ENCODE measurements at places on chromosomes 11 and 22. TPM values are rescaled to one million over a fixed set of nuclear protein-coding genes. Genes with fewer than 3 reads are reported as not detected.

DNA sequence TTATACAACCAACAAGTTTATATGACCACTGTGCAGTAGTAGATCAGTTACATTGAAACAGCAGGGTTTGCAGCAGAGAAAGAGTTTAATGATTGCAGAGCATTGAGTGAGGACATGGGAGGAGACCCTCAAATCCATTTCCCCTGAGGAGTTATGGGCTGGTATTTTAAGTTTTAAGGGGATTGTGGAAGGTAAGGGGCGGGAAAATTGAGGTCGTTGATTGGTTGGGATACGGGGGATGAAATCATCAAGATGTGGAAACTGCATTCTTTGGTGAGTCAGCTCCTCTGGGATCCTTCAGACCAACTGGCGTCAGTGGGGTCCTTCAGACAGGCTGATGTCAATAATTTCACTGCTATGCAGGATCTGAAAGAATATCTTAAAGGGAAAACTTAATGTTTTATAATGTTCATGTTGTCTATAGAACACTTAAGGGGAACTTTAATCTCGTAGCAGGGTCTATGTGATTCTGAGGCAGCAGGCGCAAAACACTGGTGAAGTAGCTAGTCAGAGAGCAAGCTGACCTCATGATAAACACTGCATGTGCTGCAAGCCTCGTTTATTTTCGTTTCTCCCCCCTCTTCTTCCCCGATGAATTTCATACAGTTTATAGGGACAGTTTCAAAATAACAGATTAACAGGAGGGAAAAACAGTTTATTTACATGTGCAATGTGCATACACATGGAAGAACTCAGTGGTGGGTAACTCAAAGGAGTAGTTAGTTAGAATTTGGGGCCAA is 17.4 kb upstream of the BACE1-AS start:
- no peak for DNase-seq

- DNase-seq, result no peak
Measured at GRCh38 chr22:37634417-37634924, 5.0 kb upstream of the SH3BP1 start.

- peak; percentile 50 for DNase-seq
Measured at GRCh38 chr11:608791-609251, 6.9 kb downstream of the IRF7 start.

GRCh38 chr11:16402654-16403447 is 46.5 kb upstream of the SOX6 start:
- DNase-seq, result no peak

UBE2L6 gene
- 28.9 TPM for total RNA-seq

DNA sequence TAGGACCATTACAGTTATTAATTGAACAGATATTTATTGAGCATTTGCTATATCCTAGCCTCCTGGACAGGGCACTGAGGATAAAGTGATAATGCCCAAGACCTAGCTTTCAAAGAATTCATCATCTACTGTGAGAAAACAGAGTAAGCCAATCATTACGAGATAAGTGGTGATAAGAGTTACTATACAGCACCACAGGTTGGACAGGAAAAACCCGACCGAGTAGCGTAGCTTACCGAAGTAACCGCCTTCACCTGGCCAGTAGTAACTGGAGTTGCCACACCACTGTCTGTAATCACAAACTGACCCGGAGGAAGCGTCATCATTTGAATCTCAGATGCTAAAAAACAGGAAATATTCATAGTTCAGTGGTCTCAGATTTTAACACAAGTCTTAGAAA is 10.0 kb upstream of the NFRKB start:
- no peak for DNase-seq

F2 gene
- total RNA-seq, result not detected

COX8A gene
- total RNA-seq, result 786 TPM

TSPAN32 gene
- total RNA-seq, result 11.6 TPM

DNA sequence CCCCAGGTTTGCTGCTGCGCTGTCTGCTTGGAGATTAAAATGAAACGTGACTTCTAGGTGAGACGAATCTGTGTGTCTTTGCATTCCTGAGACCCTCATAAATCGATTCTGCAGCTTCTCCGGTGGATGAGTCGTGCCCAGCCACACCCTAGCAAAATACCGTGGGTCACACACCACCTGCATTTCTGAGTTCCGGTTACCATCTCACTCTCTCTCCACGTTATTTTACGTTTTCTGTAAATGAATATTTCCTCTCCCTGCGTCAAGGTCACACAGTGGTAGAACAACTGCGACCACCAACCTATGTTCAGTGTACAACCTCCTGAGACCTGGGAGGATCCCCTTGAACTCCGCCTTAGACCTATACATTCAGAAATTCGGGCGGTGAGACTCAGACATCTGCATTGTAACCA is 1.1 kb downstream of the YWHAH start:
- DNase-seq, result no peak

DNA sequence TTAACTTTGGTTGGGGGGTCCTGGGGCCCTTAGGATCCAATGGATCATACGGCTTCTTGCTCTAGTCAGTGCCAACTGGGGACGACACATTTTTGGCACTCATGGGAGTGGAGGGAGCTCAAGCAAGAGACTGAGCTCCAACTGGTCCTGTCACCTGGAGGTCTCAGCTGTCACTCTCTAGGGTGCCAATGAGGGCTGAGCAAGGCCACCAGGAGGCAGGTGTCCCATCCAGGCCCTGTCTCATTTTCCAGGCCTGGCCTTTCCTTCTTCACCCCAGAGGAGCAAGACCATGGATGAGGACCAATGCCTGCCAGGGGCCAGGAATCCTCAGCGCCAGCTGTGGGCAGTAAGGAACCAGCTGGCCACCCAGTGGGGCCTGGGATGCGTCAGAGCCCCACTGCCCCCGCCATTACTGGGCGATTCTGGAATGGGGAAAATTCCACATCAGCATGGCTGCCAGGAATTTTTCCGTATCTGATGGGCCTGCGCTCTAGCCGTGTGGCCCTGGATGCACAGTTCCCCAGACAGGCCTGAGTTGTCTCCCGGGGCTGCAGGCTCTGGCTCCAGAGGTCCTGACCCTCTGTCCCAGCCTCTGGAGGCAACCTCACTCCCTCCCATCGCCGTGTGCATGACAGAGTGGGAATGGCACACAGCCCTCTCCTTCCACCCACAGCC is 669 bp upstream of the GAL3ST1 start:
- peak; percentile 61 for DNase-seq

GRCh38 chr11:133414506-133414905 is 117.8 kb downstream of the OPCML start:
- no peak for DNase-seq

DNA sequence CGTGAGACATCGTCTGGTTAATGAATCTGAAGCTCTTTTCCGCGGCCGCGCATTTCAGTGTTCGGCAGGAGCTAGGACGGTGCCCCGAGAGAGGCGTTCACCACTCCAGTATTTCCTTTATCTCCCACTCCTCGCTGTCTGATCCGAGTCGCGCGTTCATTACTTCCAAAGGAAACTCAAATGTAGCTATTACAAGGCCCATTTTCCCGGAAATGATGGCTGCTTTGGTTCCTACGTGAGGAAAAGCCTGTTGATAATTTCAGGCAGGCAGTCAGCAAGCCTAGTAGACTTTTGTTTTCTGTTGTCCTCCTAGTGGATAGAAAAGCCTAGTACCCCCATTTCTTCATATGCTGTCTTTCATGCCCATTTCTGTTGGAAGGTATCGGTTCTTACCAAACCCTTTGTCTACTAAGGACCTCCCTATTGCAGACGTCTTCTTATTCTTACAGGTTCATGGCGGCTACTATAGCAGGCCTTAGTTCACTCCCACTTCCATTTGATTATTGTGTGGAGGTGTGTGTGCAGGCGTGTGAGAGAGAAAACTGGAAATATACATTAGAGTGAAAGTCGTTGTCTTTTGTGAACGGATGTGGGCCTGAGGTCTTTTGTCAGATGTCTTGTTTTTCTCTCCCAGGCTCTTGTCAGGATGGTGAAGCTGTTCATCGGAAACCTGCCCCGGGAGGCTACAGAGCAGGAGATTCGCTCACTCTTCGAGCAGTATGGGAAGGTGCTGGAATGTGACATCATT is 737 bp downstream of the RBM4 start:
- DNase-seq, result no peak

TMEM45B gene
- not detected for total RNA-seq

FGF19 gene
- not detected for total RNA-seq
